ENCODE measurements at places on chromosomes 1 and 21. TPM values are rescaled to one million over a fixed set of nuclear protein-coding genes. Genes with fewer than 3 reads are reported as not detected.

Gene ID3
- 40.9 TPM for total RNA-seq

DNA sequence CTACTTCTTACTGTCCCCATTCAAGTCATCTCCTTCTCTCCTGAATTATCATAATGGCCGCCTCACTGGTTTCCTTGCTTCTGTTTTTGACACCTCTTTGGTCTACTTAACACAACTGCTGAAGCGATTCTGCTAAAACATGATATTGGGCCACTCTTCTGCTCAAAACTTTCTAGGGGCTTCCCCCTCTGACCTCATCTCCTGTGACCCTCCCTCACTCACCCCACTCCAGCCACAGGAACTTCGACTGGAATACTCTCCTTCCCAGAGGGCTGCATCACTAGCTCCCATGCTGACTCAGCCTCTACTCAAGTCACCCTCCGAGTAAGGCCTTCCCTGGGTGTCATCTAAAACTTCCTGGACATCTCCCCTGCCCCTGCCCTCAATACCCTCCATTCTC is 35.7 kb downstream of the NRIP1 start:
- no peak for DNase-seq

- DNase-seq = no peak
Observed at GRCh38 chr1:57857809-57858208, 433.9 kb upstream of the DAB1 start.

- no peak for DNase-seq
Observed at GRCh38 chr1:13573586-13573985, 10.0 kb upstream of the PDPN start.

GRCh38 chr1:74583397-74583796 is 71.0 kb upstream of the LRRC53 start:
- DNase-seq = no peak

Gene SLC30A10
- total RNA-seq = 0.63 TPM

DNA sequence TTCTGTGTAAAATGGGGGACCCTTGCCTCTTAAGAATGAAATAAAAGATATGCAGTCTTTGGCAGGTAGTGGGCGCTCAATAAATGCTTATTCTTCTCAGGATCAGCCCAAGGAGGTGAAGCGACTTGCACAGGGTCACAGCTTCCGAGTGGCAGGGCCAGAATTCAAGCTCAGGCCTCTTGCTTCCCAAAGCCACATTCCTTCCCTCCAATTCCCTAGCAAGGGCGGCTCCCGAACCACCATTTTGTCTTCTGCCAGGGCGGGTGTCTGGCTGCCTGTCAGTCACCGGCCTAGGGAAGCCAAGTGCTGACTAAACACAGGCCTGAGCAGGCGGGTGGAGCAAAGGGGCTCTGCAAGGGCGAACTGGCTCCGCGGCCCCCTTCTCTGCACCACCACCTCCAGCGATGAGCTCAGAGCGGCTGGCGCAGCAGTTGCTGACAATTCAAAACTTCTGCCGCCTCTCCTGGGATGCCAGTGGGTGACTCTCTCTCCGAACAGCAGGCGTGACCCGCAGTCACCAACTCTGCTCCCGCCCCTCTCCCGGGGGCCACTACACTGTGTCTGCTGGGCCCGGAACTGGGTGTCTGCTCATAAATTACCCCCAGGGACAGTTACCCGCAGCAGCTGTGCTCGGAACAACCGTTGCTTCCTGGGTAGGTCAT is 10.8 kb downstream of the GPR3 start:
- DNase-seq = no peak

Gene SKI
- total RNA-seq = 62.0 TPM

DNA sequence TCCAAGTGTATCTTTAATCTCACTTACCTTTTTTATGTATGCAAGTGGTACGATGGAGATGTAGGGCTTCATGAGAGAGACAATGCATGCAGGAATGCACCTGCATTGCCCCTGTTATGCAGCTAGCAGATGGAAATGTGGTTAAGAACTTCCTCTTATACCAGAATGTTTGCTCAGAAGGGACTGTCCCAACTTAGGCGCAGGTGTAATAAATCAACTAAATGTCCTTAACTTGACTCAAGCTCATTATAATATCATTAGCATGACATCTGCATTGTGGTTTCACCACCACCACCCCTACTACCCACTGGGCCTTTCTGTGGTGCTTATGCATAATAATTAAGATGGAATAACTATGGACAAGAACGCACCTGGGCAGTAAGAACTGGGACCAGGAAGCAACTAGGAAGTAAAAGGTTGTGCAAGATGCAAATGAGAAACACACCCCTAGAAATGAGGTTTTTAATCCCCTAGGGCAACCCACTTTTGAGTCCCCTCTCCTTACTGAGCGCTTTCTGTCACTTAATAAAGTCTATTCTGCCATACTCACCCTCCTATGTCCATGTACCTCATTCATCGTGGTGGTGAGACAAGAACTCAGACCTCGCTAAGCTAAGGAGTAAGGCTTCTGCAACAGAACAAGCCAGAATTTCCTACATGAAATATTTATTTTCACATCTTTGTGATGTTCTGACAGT is 1103.3 kb upstream of the B3GALT2 start:
- DNase-seq = no peak

DNA sequence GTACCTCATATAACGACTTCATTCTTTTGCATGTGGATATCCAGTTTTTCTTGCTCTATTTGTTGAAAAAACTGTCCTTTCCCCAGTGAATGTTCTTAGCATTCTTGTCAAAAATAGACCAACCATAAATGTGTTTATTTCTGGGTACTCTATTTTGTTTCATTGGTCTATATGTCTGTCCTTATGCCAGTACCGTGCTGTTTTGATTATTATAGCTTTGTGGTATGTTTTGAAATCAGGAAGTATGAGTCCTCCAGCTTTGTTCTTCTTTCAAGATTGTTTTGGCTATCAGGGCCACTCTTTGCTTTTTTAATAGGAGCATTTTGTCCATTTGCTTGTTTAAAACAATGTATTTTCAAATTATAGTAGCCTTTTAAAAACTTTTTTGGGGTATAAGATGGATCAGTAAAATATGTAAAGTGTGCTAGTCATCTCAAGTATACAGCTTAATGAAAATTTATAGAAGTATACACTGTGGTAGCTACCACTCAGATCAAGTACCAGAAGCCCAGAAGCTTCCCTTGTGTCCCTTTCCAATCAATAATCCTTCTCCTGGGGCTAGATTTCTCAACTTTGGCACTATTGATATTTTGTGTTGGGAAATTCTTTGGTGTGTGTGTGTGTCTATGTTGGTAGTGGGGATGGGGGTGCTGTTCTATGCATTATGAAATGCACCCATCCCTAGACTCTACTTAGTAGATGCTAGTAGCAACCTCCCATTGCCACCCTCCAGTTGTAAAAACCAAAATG is 16.8 kb downstream of the MROH7 start:
- DNase-seq = no peak
